ENCODE measurements at places on chromosomes 3 and 15.

DNA sequence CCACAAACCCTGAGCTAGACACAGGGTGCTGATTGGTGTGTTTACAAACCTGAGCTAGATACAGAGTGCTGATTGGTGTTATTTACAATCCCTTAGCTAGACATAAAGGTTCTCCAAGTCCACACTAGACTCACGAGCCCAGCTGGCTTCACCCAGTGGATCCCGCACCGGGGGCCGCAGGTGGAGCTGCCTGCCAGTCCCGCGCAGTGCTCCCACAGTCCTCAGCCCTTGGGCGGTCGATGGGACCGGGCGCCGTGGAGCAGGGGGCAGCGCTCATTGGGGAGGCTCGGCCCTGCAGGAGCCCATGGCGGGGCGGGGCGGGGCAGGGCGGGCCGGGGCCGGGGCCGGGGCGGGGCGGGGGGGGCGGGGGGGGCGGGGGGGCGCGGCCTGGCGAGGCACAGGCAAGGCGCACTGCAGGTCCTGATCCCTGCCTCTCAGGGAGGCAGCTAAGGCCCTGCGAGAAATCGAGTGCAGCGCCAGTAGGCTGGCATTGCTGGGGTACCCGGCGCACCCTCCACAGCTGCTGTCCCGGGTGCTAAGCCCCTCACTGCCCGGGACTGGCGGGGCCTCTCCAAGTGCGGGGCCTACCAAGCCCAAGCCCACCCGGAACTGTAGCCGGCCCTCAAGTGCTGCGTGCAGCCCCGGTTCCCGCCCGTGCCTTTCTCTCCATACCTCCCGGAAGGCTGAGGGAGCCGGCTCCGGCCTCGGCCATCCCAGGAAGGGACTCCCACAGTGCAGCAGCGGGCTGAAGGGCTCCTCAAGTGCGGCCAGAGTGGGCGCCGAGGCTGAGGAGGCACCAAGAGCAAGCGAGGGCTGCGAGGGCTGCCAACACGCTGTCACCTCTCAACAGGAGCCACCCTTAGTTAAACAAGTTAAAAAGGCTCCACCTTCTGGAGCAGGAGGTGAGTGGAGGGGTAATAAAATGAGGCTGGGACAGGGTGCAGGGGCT is 9.8 kb upstream of the TMEM40 start:
- ATAC-seq: no peak

- no peak for ATAC-seq
These were observed 41.6 kb downstream of the ISG20 start for GRCh38 chr15:88680241-88681001.

DNA sequence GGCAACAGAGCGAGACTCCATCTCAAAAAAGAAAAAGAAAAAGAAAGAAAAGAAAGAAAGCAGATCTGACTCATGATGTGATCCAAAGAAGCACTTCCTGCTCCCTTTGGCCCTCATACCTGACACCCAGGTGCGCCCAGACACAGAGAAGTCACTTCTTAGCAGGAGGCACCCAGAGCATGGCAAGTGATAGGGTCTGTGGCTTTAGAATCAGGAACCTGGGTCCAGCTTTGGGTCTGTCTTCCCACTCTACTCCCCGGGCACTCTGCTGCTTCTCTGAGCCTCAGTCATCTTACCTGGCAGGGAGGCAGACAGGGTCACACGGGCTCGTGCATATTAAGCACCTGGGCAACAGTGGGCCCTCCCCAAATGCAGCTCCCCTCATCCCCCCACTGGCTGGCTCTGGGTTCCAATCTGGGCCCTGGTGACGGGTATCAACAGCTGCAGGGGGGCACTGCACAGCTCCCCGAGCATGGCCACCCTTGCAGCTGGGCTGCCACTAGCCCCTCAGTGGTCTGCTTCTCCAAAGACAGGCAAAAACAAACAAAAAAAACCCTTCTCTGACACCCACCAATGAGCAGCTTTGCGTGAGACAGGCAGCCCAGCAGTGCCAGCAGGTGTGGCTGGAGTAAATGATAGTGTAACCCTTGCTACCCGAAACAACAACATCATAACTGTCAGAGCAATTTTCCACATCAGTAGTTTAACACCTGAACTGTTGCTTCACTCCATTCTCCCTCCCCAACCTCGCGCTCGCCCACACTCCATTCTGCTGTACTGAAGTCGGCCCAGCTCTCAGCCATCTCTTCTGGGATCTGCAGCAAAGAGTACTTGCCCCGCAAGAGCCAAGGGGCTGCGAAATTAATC is 99.8 kb downstream of the MEGF11 start:
- no peak for ATAC-seq

GRCh38 chr15:62853114-62853840 is 189.3 kb upstream of the TPM1 start:
- no peak for ATAC-seq

DNA sequence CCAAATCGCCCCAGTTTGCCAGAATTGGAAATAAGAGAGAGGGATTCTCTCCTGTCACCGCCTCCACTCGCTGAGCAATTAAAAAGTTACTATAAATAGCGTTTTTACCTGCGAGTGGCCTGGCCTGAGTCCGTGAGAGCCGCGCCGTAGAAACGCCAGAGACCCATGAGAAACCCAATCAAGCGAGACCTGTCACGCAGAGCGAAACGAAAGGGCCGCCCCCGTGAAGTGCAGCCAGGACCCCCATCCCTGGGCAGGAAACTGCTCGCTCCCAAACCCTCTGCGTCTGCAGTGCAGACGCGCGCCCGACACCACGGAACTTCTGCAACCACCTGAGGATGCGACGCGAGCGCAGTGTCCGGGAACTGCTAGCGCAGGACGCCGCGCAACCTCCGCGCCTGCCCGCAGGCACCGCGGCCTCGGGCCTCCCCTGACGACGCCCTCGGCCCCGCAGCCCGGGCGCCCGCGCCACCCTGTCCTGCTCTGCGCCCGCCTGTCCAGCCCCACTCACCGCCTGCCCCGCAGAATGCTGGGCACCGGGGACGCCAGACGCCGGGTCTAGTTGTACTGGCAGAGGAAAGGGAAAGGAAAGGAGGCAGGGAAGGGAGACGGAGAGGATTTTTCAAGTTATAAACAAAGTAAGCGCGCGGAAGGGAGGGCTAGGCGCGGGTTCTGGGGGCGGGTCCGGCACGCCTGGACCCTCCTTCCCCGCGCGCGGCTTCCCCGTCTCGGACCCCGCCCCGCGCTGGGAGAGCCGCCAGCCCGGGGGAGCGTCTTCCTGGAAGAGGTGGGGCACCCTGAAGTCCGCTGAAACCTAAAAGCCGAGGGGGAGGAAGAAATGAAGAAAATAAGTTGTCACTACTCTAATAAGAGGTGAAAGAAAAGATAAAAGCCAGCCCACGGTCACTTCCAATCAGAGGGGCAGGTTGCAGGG is at the start of gene PLSCR4:
Gene PLSCR4, minus strand, starts transcription at position 657 of the 934 bp plus-strand sequence. CDS start 29,034 bp downstream, outside the sequence.
- peak; percentile 92 for ATAC-seq

DNA sequence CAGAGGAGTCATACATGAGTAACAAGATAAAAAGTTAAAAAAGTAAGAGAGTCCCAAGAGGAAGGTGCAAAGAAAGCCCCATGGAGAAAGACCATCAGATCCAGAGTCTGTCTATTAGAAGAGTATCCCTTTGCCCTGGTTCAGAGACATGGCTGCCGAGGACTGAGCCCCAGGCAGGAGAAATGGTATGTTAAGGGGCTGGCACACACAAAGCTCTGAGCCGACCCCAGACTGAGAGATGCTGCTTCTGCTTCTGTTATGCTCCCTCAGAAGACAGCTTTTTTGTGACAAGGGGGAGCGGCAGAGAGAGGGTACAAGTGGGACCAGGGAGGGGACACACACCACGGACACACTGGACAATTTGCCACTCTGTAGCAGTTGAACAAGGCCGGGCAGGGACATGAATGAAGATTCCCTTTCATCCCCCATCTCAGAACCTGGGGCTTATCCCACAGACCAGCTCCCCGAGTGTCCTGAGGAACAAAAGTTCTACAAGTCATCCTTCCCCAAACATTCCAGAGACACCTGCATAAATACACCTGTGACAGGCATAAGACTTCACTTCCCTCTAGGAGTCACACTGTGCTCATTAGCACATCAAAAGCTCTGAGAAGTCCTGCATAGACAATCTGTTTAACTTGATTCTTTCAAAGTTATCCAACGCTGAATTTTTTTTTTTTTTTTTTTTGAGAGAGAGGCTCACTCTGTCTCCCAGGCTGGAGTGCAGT is 161.6 kb upstream of the WNT5A start:
- no peak for ATAC-seq

- no peak for ATAC-seq
These were observed 505.8 kb downstream of the SHQ1 start for GRCh38 chr3:72342450-72342849.

DNA sequence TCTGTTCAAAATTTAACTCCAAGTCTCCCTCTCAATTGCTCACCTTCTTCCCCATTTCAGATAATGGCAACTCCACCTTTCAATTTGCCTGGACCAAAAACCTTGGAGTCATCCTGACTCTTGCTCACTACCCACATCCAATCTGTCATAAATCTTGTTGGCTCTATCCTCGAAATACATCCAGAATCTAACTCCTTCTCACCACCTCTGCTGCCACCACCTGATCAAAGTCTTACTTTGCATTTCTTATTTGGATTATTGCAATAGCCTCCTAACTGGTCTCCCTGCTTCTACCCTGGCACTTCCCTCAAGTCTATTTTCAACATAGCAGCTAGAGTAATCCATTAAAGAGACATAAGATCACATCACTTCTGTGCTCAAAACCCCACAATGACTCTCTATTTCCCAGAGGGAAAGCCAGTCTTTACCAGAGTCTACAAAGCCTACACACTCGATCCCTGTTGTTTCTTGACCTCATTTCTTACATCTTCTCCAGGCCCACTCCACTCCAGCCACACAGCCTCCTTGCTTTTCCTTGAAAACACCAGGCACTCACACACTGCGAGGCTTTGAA is 86.6 kb downstream of the GPR156 start:
- ATAC-seq: peak; percentile 29

- ATAC-seq: peak; percentile 74
These were observed 13.5 kb downstream of the UBAP1L start for GRCh38 chr15:65101411-65101890.

- no peak for ATAC-seq
These were observed 4.3 kb upstream of the UACA start for GRCh38 chr15:70767667-70768066.

DNA sequence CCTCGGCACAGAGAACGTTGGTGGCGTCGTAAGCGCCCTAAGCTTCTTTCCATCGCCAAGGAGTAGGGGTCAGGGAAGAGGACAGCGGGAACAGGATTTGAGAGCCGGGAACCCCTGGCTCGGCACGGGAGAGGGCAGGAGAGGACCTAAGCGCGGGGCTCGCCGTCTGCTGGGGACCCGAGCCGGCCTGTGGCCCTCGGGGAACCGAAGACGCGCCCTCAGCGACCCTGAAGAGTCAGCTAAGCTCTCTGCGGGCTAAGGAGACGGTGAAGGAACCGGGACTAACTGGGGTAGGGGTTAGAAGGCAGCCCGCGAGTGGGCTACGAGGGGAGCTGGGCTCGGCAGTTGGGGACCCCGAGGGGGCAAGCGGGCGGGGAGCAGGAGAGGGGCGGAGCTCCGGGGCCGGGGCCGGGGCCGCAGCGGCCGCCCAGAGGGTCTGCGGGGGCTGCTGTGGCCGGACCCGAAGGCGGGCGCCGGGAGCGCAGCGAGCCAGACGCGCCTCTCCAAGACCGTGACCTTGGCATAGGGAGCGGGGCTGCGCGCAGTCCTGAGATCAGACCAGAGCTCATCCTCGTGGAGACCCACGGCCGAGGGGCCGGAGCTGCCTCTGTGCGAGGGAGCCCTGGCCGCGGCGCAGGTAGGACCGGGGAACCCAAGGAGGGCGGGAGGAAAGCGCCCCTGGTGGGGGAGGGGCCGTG is 574 bp downstream of the CASR start:
- ATAC-seq: no peak

GRCh38 chr3:58566398-58567250 is 10.6 kb downstream of the FAM107A start:
- no peak for ATAC-seq

- ATAC-seq: peak; percentile 24
These were observed 692 bp upstream of the C15orf39 start for GRCh38 chr15:75200765-75201615.

- no peak for ATAC-seq
These were observed 203.8 kb downstream of the EPHB1 start for GRCh38 chr3:134998855-134999254.

- ATAC-seq: no peak
These were observed 62.0 kb downstream of the ZNF148 start for GRCh38 chr3:125313060-125313635.

DNA sequence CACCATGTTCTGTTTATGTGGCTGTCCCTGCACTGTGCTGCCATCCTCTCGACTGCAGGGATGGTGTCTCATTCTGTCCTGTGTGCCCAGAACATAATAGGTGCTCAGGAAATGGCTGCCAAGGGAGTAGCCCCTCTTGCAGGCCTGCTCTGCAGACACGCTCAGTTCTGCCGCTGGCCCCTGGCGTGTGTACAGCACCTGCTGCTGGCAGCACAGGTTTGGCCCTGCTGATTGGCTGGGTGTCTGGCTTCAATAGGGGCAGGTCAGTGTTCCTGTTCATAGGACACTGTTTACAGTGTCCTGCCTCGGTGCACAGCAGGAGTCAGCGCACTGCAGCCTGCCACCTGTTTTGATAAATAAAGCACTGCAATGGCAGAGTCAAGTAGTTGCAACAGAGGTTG is 146.9 kb downstream of the DNAJB8 start:
- no peak for ATAC-seq

DNA sequence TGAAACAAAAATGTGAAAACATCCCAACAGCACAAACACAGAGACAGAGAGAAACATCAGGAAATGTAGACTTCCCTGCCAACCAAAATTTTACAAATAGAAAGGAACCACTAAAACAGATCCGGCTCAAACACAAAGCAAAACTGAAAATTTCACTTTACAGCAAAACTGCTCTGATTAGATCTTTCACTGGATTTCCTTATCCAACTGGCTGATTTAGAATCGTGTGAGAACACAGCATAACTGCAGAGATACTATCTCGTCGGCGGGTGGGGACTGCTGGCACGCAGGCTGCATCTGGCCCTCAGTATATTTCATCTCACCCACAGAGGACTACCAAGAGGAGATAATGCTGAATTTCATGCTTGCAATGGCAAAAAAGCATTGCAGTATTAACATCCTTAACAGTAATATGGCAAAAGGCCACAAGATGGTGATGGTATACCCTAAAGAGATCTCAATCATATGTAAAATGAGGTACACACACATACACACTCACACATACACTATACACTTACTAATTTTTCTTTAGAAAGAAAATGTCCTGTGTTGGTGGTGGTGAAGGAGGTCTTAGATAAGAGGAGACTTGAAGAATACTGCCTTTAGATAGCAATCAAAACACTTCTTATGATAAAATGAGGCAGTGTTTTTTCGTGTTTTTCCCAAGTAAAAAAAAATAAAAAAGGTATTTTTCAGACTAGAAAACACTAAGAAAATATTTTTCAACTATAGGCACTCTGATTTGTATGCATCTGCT is 10.6 kb upstream of the LEO1 start:
- peak; percentile 79 for ATAC-seq

Measured in motor neuron (in vitro differentiated cells).